ENCODE measurements at places on chromosomes 5 and 9.

DNA sequence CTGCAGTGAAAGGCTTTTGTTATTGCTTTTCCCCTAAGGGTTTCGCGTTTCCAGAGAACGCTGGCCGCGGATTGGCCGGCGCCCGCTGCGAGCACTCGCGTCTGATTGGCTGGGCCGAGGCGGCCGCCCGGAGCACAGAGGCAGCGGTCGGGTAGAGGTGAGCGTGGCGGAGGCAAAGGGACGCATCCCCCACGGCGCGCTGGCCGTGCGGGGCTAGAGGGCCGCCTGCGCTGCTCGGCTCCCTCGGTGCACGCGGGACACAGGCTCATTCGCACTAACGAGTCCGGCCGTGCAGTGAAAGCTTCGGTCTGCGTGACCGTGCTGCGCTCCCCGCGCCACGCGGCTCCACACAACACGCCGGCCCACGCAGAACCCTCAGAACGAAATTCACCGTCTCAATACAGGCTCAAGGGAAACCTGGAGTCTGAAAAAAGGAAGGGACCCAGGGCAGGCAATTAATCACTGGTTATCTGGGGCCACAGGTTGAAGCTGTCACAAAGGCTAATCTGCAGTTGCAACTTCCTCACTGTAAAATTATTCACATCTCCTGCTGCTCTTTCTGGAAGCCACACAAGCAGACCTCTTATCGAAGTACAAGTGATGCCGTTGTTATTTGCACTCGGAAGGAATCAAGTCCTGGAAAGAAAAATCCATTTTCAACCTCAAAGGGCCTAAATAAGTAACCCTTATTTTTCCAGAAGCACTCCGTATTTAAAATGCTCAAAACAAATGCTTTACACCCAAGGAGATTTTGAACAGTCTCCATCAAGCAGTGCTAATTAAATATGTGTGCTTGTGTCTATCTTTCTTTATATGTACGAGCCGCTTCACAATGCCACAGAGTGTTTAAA is 94.6 kb downstream of the ZNF608 start:
- peak; percentile 8 for DNase-seq

DNA sequence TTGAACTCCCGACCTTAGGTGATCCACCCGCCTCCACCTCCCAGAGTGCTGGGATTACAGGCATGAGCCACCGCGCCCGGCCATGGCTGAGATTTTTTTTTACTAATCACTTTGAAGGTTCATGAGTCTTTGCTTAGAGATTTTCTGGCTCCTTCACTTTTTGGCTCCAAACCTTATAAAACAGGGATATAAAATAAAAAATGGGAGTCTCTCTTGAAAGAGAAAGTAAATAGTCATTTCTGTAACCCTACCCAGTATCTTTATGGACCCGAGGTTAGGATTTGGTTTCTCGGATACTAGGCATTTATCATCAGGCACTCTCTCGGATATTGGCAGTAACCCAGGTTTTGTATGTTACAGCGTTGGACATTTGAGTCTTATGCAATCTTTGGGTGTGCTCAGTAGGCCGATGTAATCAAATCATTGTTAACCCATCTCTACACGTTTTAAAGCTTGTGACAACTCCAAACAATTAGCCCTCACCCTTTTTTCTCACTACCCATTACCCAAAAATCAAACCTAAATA is 25.3 kb downstream of the STXBP1 start:
- no peak for DNase-seq

GRCh38 chr5:67030289-67031056 is 166.1 kb downstream of the CD180 start:
- DNase-seq, result no peak

DNA sequence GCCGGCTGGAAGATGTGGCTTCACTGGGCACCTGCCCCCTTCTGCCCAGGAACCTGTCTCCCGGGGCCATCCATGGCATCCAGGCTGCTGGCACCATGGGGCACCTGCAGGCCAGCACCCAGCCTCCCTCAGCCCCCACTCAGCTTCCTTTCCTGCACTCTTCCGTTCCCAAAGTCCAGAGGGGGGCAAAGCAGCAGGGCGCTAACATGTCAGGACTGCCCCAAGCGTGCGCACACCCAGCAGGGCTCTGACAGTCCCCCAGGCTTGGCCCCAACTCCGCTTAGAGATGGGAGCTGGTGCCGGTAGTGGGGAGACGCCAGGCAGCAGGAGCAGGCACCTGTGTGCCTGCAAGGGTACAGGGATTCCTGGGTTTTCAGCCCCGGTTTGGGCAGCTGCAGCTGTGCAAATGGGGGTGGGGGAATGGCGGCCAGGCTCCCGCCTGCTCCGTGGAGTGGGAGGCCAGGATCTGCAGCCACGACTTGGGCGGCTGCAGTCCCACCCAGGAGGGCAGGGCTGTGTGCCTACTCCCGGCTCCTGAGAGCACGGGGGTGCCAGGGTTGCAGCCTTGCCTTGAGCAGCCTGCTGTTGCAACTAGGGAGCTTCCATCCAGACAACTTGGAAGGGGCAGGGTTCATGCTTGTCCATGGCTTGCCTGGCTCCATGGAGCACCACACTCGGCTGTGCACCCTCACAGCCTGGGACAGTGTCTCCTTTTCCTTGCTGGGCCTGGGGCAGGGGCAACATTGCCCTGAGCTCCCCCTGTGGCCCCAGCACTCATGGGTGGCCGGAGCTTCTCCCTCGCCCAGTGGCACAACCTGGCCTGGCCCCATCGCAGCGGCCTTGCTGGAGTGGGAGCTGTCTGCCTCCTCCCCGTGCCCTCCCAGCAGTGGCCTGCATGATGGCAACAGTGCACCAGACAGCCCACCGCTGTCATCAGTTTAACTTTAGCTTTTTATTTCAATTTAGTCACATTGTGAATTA is 561.1 kb downstream of the MTRR start:
- no peak for DNase-seq

DNA sequence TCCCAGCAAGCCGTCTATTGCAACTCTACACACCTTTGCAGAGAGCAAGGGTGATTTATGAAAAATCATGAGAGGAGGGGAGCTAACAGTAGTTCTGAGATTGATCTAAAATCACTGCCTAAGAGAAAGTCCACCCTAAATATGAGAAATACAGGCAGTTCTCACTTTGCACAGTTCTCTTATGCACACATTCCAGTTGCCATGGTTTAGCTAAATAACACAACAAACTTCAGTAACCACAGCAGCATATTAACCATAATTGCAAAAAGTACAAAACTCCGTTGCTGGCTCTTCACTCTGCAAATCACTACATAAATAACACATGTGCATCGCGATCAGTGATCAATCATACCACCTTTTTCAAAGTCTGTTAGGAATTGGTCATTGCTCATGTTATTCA is 31.1 kb downstream of the PGGT1B start:
- DNase-seq, result no peak

DNA sequence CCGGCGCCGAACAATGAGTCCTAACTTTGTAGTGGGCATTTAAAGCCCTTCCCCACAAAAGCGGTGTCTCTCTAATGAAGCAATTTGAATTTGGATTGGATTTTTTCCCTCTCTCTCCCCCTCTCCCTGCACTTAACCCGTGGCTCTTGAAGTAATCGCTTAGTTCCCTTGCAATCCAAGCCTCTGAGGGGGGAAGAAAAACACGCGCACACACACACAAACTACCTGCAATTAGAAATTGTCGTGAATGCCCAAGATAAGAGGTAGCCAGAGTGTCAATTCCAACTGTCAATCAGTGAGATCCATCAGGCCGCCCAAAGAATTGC is 1.2 kb downstream of the LHX6 start:
- DNase-seq, result no peak

DNA sequence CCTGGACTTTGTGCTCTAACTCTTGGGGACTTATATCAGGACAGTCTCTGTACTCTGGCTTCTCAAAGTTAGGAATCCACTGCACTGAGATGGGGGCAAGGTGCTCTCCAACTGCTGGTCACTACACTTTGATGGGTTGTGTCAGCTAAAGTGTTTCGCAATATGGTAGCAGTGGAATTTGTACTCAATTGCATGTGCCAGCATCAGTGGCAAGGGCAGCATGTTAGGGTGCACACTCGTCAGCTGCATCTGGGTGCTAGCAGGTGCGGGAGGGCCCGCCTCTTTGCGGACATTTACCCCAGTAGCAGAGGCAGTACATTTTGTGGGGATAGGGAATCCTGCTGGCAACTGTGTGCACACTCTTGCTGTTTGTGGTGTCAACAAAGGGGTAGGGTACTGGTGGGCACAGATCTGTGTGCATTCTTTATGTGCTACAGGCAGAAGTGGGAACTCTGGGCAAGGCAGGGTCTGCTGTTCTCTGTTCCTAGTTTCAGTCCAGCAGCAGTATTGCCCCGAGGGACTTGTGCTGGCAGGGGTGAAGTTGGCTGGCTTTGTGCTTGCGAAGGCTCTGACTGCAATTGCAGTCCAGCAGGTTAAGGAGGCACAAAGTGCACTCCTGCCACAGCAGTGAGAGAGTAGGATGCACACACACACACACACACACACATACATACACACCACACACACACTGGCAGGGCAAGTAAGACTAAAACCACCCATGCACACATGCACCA is 924.8 kb upstream of the CDH9 start:
- no peak for DNase-seq

Measured in stimulated activated CD8-positive, alpha-beta memory T cell treated with anti-CD3 and anti-CD28 coated beads, Interleukin-7, amount 100 ng/mL, for 4 hours (primary cell).